ENCODE measurements at places on chromosomes 2 and 18.

GRCh38 chr2:85437488-85438200, 19.1 kb downstream of the SH2D6 start:
- peak; percentile 33 for DNase-seq

DNA sequence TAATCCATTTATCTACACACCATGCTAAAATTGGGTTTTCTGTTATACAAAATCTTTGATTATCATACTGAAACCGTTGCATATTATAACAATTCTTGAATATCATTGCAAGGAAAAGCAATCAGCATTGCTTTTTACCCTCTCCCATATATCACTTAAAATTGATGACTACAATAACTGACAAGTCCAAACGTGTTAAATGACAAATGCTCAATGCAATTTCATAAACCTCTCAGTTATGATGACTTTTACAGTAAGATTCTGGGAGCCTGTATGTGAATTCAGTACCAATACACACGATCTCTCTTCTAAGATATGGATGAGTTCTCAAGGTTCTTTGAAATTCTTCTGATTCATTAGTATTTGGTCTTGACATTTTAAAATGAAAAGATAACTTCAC, 368.5 kb upstream of the TRIB2 start:
- DNase-seq, result no peak

DNA sequence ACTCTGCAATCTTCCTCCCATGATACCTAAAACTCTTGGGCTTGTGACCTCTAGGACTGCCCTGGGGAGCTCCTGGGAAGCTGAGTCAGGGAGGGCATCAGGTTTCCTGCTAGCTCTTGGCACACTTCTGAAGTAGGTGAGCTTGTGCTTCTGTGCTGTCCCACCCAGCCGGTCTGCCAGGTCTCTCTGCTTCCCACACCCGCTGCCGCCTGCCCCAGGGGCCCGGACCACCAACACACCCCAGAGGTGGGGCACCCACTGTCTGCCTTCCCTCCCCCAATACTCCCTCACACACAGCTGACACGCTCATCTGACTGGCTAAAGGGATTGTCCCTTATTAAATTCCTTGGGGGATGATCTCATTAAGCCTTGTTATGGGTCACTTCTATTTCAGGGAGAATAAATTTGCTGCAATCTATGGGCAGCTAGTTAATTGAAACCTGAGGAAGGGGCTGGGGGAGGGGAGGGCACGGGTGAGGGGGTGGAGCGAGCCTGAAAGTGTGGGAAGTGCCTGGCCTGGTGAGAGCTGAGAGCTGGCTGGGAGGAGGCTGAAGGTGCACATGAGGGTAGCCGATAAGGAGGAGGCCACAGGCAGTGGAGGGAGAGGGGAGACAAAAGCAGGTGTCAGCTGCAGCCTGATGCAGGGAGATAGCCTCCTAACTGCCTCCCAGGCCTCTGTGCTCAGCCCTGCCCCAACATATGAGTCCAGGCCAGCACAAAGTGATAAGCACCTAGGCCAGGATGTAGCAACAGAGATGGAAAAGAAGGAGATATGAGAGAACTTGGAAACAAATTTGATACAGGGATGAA, 48.8 kb downstream of the HAUS1 start:
- DNase-seq, result no peak

- no peak for DNase-seq
These were observed 119.9 kb downstream of the PARD3B start for GRCh38 chr2:204665207-204665606.

- no peak for DNase-seq
These were observed 28.5 kb downstream of the HPCAL1 start for GRCh38 chr2:10331027-10331701.

GRCh38 chr2:24743924-24744323, 49.3 kb downstream of the PTRHD1 start:
- DNase-seq, result no peak

DNA sequence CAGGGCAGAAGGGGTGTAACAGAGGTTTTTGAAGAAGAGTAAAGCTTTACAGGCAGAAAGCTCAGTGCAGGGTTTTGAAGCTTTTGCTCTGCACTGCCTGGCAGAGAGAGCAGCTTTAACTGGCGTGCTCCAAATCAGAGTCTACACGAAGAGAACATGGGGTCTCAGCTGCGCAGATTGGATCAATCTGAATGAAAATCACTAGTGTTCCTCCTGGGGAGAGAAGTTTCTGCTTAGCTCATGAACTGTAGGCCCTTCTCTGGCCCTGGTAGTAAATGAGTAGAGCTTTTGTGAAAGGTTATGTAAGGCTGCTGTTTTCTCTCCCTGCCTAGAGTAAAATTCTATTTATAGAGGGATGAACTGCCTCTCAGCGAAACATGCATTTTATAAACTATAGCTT, 13.6 kb downstream of the DCC start:
- DNase-seq, result no peak

GRCh38 chr2:233033672-233034071, 1.2 kb downstream of the NEU2 start:
- DNase-seq, result no peak

DNA sequence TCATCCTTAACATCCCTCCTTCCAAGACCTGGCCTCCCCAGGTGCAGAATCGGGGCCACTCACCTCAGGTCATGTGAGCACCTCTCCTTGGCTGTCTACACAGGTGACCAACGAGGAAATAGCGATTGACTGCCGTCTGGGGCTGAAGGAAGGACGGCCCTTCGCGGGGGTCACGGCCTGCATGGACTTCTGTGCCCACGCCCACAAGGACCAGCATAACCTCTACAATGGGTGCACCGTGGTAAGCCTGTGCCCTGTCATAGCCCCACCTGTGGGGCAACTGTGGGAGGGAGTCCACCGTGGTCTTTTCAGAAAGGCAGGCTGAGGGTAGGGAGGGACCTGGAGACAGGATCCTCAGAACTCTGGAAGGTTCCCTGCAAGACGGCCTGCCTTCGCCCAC, 54.3 kb downstream of the BOLA3 start:
- DNase-seq, result no peak

DNA sequence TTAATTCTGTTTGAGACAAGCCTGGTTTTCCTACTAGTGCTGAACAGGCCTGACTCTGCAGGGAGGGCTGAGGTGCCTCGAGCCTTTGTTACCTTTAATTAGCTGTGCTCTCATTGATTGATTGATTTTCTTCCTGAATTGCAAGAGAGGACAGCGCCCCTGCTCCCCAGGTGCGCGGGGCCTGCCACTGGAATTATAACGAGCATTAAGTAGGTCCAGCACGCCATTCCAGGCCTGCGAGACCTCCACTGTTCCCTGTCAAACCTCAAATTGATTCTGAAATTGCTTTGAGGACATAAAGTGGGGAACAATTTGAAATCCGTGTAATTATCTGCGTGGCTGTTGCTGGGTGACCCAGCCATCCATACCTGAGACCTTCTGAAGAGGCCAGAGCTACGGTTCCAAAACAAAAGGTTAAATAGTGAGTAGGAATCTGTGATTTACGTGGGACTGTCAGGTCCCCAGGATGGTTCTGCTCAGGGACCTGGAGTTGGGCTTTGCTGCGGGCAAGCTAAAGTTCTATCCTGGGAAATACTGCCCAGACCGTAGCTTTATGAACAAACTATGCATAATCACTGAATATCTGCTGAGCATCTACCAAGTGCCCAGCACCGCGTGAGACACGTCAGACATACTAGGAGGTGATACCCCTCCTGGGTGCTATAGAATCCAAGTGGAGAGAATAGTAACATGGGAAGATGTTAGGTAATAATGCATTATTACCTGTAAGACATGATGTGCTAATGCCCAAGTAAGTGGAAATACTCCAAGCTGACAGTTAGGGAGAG, 104.1 kb downstream of the ZBTB7C start:
- no peak for DNase-seq

- DNase-seq, result no peak
These were observed 868 bp downstream of the INO80D start for GRCh38 chr2:206084870-206085741.

DNA sequence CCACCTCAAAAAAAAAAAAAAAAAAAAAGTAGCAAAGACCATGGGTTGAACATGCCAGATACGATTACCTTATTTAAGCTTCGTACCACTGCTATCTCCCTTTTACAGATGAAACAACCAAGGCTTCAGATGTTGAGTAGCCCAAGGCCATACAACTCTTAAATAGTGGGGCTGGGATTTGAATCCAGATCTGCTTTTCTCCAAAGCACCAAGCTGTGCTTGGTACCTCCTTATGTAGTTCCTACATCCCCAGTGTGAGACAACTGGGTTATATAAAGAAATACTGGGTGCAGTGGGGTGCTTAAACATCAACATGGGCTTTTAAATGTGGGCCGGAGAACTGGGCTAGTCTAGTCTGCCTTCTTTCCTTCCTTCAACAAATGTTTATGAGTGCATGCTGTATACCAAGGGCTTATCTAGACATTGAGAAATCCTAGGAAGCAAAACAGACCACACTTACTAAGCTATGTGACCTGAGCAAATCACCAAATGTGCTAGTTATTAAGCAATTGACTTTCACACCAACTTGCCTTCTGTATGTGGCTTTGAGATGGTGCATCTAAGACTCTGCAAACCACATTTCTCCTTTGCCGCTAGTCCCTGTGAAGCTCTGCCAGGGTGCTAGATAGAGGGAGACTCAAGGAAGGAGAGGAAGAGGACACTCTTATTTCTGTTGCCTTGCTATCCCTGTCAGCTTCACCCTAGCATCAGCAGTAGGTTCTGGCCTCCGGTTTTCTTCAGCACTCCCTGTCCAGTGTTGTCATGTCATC, 206.8 kb upstream of the FBXO11 start:
- no peak for DNase-seq

GRCh38 chr2:216754336-216754735, 59.0 kb upstream of the IGFBP5 start:
- no peak for DNase-seq

- DNase-seq, result no peak
These were observed 386.6 kb upstream of the KLHL29 start for GRCh38 chr2:22998359-22998758.

GRCh38 chr2:64211276-64211921, 67.2 kb upstream of the PELI1 start:
- no peak for DNase-seq

DNA sequence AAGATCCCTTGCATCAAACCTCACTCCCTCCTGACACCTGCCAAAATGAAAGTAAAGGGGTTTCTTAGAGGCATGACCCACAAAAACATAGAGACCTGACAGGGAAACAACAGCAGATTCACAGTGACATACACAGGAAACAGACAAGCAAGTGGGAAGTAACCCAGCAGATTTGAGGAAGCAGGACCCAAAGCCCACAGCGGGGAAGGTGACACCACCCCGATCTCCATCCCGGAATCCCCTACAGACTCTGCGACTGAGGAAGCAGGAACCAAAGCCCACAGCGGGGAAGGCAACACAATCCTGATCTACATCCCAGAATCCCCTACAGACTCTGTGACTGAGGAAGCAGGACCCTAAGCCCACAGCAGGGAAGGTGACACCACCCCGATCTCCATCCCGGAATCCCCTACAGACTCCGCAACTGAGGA, 21.6 kb downstream of the CIB4 start:
- DNase-seq, result no peak

GRCh38 chr2:68717305-68717661, 17.3 kb upstream of the ARHGAP25 start:
- DNase-seq, result no peak

All from NCI-H2081 treated with DMSO at 0.1 percent for 48 hours (cell line).